ENCODE measurements at places on chromosomes 6 and 20.
A peak's percentile ranks its signal among the peaks of the same experiment; 100 is the strongest.

GRCh38 chr6:167763056-167763944, 63.4 kb upstream of the AFDN start:
- DNase-seq: no peak

- no peak for DNase-seq
Measured at GRCh38 chr6:40937491-40937890, 101.5 kb downstream of the UNC5CL start.

DNA sequence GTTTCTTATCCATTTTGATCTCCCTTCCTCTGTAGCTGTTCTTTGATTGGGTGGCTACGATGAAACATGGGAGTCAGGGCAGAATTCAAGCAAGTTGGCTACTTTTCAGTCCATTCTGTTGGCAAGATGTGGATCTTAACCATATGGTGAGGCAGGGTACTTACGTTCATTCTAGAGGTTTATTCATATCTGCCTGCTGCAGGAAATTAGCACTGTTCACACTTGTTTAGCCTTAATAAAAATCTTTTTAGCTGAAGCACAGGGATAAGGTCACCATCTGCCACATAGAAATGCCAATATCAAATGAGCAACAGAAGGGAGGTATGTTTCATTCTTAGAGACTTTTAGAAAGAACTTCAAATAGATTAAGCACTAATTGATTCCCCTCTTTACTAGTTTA, 83.9 kb downstream of the GRIK2 start:
- no peak for DNase-seq

DNA sequence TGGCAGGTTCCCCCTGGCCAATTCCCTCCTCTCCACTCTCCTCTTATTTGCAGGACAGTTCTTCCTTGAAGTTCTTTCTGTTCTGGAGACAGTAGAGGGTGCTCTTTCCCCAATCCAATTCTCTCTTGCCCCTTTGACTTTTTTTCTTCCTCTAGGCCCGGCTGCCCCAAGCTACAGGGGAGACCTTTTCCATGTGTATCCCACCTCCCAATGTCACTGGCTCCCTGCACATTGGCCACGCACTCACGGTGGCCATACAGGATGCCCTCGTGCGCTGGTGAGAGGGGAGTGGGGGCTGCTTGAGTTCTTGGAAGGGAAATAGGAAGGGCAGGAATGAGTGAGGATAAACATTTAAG, 1.5 kb downstream of the VARS2 start:
- DNase-seq: peak; percentile 58

DNA sequence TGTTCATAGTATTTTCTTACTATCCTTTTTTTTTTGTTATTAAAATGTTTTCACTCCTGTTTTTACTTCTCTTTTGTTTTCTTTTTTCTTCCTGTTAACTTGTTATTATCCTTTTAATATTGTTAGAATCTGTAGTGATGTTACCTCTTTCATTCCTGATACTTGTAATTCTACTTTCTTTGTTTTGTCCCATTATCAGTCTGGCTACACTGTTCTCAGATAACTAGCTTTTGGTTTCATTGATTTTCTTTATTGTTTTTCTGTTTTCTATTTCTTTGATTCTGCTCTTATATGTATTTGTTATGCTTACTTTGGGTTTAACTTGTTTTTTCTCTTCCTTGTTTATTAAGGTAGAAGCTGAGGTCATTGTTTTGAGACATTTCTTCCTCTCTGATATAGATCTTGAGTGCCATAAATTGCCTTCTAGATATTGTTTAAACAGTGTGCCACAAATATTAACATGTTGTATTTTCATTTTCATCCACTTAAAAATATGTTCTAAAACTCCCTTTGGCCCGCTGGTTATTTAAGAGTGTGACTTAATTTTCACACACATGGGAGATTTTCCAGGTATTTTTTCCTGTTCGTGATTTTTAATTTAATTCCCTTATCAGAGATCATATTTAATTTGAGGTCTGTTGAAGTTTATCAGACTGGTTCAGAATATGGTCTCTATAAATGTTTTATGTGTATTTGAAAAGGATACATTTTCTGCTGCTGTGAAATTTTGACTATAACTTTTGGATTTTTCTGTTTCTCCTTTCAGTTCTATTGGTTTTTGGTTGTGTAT, 6.7 kb downstream of the XRN2 start:
- DNase-seq: no peak

DNA sequence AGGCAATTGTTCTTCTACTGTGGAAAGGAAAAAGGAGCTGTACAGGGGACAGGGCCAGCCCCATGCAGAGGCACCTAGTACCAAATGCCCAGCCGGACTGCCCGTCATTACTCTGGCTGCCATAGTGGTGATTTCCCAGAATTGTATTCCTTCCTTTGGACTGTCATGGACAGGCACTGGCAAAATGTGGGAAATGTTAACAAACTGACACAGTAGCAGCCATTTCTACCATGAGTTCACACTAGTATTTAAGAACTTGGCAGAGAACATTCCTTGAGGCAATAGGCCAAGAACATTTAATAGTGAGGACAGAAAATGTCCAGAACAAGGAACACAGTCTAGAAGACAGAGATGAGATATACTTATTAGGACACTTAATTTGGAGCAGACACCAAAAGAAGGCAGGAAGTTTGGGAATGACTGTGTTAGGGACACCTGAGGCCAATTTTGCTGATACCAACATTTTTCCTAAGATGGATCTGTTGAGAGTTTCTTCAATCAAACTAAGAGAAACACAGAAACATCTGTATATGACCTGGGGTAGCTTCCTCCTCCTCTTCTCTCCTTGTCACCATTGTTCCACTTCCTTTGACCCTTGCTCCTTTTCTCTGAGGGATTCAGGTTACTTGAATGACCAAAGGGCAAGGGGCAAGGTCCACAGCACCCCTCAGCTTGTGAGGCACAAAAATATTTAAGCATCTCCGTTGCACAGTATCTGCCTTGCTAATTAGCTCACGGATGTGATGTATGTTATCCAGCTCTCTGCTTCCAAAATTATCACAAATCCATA, 14.9 kb downstream of the ADTRP start:
- no peak for DNase-seq

GRCh38 chr20:4190792-4191519, 175.6 kb upstream of the RNF24 start:
- DNase-seq: no peak

- DNase-seq: no peak
Measured at GRCh38 chr6:84836366-84836765, 72.0 kb upstream of the TBX18 start.
